AG10803 (cell line): ENCODE measurements at places on chromosomes 5 and 9.
A peak's percentile ranks its signal among the peaks of the same experiment; 100 is the strongest.

DNA sequence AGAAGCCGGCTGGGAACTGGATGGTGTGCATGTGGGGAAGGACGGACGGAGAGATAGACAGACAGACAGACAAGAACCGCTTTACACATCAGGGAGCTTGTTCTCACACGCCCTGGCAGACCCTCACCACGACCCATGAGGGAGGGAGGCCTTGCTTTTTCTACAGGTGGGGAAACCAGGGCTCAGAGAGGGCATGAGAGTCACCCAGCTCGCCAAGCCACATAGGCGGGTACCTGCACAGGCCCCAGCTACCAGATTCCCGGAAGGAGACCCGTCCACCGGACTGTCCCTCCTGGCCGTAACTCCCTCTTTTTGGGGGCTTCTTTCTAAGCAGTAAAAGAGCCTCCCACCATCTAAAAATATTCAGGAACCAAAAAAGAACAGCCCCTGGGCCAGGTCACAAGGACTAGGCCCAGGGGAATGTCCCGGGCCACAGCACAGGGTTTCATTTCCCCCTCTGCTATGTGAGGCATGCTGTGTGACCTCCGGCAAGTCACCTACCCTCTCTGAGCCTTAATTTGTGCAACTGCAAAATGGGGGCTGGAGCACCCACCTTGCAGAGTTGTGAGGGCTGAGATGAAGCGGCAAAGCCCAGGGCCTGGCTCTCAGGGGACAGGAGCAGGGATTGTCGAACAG, 84.4 kb upstream of the SARDH start:
- no peak for DNase-seq

DNA sequence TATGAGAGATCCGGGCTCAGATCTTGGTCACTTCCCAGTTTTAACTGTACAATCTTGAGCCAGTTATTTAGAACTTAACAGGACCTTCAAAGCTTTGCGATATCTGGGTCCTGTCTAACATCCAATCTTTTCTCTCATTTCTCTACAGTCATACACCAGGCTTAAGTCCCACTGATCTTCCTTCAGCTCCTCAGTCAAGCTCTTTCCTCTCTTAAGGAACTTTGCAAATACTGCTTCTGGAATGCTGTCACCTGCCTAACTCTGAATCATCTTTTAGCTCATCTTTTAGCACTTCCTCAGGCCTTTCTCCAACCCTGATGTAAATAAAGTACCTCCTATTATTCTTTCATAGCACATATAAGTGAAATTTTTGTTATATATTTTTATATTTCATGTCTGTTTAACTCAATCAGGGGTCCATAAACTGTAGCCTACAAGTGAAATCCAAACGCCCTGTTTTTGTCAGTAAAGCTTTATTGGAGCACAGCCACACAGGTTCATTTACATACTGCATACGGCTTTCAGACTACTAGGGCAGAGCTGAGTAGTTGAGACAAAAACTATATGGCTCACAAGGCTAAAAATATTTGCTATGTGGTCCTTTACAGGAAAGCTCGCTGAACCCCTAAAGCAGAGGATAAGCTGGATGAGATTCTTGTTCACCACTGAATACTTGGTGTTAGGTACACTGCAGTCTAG, 63.5 kb downstream of the MEF2C start:
- DNase-seq = no peak

DNA sequence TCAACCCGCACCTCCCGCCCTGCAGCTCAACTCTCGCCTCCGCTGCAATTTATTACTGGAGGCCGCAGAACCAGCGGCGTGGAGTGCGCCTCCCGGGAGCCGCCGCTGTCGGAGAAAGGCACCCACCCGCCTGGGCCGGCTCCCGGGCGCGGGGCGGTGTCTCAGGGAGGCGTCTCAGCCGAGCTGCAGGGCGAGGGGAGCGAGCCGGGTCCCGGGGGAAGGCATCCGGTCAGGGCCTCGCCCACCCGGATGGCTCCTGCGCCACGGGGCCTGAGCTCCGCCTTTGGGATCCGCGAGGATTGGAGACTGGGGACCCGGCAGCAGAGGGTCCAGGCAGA, 32.9 kb downstream of the TSPAN17 start:
- DNase-seq = no peak

DNA sequence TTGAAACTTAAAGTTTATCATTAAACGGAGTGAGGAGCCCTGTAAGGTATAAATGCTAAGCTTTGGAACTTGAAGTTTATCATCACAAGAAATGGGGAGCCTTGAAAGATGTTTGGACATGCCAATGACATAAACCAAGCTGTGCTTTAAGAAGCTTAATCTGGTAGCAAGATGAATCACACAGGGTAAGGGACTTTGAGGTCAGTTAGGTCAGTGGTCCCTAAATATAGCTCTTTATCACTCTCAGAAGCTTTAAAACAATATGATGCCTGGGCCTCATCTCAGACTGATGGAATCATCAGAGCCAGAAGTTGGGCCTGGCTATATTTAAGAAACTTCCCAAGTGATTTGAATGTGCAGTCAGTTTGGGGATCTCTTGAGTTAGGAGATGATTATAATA, 85.7 kb downstream of the TNC start:
- DNase-seq = no peak

DNA sequence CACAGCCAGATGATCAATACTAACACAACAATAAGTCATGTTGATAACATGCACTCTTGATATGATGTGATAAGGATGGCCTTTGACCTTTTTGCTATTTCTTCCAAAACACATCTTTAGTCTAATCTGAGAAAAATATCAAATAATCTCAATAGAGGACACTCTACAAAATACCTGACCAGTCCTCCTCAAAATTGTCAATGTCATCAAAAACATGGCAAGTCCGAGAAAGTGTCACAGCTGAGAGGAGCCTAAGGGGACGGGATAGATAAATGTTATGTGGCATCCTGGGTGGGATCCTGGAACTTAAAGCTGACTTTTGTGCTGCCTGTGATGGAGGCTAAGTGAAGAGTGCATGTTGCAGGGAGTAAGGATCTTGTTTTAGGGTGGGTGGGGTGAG, 699.6 kb upstream of the ADAMTS16 start:
- DNase-seq = no peak

GRCh38 chr5:3899093-3899492, 303.5 kb downstream of the IRX1 start:
- DNase-seq = no peak

DNA sequence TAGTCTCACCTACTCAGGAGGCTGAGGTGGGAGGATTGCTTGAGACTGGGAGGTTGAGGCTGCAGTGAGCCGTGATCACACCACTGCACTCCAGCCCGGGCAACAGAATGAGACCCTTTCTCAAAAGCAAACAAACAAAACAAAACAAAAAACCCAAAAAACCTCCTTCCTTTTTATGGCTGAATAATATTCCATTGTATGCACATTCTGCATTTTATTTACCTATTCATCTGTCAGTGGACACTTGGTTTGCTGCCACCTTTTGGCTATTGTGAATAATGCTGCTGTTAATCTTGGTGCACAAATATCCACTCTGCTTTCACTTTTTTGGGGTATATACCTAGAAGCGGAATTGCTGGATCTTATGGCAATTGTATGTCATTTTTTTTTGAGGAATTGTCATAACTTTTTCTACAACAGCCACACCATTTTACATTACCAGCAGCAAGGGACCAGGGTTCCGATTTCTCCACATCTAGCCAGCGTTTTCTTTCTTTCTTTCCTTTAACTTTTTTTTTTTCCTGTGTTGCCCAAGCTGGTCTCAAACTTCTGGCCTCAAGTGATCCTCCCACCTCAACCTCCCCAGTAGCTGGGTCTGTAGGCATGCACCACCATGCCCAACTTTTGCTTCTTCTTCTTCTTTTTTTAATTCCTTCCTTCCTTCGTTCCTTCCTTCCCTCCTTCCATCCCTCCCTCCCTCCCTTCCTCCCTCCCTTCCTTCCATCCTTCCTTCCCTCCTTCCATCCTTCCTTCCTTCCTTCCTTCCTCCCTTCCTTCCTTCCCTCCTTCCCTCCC, 30.6 kb downstream of the NKX2-5 start:
- DNase-seq = peak; percentile 31
